ENCODE measurements at places on chromosomes 1 and 21.

DNA sequence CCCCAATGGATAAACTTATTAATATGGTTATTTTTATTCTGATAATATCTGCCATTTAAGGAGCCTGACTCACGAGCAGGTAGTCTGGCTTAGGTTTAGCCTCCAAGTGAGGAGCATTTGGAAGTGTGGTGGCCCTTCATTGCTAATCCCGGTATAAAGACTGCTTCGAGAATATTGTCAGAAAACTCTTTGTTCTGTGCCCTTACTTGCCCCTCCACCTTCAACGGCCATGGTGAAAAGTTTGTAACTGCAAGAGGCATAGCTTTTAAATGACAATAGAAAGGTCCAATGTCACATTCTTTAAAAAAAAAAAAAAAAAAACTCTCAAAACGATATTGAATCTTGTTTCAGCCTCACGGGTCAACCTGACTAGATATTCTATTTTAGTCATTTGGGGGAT lies 157.4 kb upstream of the PROX1 start:
- no peak for DNase-seq

GRCh38 chr1:231776010-231776756 lies 149.6 kb downstream of the DISC1 start:
- DNase-seq: no peak

- no peak for DNase-seq
Observed at GRCh38 chr1:230280054-230280795, 145.9 kb downstream of the PGBD5 start.

DNA sequence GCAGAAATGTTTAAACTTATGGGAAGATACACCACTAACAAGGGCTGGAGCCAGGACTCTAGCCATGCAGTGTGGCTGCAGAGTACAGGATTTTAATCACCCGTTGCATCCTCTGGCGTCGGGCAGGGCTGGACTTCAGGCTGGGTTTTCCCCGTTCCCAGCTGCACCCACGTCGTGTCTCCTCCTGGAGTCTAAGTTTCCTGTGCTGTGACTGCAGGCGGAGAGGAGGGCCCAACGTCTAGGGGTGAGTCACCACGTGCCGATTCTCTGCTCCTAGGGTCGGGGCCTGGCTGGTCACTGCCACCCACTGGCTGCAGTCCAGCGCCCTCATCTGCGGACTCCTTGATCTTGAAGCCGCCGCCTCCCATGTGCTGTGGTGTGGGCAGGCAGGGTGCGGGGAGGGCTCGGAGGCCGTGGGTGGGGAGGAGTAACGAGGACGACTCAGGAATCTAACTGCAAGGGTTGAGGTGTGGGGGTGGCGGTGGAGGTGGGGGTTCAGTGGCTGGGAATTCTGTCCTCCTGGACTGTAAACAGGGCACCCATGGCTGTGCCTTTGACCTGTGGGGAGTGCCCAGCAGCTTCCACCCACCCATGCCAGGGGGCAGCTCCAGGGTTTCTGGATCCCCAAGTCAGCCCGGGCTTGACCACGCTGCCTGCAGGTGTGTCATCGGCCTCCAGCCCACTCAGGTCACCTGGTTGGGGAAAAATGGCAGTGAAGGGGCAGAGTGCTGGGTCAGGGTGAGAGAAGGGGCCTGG lies 77.8 kb downstream of the ALPL start:
- no peak for DNase-seq

DNA sequence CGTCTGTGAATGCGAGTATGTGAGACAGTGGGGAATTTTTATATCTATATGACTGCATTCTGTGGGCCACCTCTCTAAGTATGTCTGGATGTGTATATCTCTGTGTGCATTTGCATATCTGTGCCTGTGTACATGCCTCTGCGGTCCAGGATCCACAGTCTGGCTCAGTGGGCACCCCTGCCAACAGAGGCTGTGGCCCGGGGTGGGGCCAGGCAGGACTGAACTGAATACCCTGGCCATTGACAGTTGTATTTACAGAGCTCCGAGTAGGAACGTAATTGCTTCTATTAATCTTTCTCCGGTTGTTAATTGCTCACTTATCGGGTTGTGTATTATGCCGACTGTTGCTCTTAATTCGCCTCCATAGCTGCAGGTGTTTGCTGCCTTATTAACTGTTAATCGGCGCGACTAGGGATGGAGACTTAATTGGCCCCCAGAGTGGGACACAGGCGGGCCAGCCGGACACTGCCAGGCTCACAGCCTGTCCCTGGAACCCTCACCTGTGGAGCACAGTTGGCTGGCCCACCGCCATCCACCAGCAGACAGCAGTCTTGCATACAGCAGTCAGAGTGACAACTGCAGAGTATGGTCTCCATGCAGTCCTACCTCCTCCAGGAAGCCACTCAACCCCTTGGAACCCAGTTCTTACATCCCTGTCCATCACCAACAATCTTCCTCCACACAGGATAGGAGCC lies 22.4 kb upstream of the ADGRB2 start:
- no peak for DNase-seq

DNA sequence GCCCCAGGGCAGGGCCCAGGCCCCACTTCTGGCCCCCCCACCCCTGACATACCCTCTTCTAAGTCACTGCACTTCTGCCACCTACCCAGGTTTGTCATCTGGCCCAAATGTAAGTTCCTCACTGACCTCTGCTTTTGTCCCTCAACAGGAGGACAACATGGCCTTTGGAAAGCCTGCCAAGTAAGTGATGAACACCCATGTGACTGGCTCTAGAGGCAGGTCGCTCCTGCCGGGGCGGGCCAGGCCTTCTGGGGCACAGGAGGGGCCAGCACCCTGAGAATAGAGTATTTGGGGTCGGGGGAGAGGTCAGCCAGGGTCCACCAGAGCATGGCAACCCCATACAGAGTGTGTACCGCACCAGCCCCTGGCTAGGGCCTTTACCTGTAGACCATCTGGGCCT lies 9.9 kb upstream of the SYTL1 start:
- no peak for DNase-seq

DNA sequence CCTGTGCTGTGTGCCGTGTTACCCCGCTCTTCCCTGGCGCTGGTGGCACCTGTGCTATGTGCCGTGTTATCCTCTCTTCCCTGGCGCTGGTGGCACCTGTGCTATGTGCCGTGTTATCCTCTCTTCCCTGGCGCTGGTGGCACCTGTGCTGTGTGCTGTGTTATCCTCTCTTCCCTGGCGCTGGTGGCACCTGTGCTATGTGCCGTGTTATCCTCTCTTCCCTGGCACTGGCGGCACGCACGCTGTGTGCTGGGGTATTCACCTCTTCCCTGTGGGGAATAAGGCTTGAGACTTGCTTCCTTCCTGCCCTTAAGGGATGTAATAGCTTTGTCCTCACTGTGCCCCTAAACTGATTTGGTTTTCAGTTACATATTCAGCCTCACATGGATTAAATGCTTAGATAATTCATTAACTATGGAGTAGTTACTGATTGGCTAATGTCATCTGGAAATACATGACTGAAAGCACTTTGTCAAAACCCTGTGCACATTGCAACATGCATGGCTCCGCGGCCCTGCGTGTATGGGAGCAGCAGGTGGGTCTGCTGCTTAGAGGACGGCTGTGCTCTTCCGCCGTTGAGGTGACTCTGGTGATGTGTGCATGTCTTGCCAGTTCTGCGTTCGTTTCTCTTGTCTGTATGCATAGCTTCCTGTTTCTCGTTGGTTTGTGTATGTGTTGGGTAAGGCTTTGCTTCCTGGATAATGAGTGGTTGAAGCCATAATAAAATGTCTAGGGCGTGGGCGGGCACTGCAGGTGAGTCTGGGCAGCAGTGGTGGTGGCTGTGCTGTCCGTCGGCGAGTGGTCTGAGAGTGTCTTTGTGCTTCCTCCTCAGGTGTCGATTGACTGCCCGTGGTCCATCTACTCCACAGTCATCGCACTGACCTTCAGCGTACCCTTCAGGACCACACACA lies 17.9 kb upstream of the PWP2 start:
- DNase-seq: no peak

GRCh38 chr1:171641076-171641864 lies 11.2 kb downstream of the MYOC start:
- no peak for DNase-seq

DNA sequence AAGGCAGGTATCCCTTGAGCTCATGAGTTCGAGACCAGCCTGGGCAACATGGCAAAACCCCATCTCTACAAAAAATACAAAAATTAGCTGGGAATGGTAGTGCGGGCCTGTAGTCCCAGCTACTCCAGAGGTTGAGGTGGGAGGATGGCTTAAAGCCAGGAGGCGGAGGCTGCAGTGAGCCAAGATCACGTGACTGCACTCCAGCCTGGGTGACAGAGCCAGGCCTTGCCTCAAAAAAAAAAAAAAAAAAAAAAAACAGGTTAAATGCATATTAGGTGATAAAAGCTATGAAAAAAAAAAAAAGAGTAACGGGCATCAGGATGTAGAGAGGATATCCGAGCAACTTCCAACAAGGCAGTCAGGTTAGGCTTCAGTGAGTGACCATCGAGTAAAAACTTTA lies 2.8 kb upstream of the SRRM1 start:
- no peak for DNase-seq

- DNase-seq: no peak
Observed at GRCh38 chr1:18515120-18515667, 34.5 kb downstream of the KLHDC7A start.

GRCh38 chr1:232594768-232595698 lies 34.9 kb downstream of the SIPA1L2 start:
- DNase-seq: no peak

- DNase-seq: no peak
Observed at GRCh38 chr1:160429125-160429561, 28.8 kb downstream of the VANGL2 start.

DNA sequence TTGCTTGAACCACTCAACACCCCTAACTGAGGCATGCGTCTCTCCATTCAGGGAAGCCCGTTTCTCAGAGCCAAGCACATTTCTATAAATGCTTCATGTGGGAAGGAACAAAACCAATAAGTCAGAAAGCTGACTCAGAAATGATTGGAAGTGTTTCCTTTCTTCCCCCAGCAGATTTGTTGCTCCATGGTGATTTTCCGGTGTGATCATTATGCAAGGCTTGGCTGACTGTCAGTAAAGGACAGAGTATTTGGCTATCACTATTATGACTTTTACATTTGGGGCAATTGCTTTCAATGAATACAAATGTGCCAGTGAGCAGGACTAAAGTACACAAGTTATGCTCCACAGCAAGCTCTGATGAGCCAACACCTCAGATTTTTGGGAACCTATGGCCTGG lies 53.3 kb upstream of the ZC3H11B start:
- DNase-seq: no peak

GRCh38 chr1:101907264-101907663 lies 89.5 kb downstream of the OLFM3 start:
- no peak for DNase-seq

GRCh38 chr1:204990059-204990664 lies 52.9 kb upstream of the CNTN2 start:
- DNase-seq: no peak

DNA sequence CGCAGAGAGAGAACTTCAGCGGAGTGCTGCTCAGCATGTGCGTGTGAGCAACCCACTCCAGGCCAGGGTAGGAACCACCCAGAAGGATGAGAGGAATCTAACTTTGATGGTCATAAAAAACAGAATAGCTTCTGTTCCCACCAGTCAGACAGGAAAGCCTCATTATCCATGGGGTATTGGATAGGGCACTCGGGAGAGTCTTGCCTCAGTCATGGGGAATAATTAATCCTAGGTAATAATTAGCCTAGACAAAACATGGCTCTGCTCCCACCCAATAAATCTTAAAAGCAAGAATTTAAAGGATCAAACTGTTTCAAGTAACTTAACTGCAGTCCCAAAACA lies 35.3 kb downstream of the LDLRAD1 start:
- no peak for DNase-seq

DNA sequence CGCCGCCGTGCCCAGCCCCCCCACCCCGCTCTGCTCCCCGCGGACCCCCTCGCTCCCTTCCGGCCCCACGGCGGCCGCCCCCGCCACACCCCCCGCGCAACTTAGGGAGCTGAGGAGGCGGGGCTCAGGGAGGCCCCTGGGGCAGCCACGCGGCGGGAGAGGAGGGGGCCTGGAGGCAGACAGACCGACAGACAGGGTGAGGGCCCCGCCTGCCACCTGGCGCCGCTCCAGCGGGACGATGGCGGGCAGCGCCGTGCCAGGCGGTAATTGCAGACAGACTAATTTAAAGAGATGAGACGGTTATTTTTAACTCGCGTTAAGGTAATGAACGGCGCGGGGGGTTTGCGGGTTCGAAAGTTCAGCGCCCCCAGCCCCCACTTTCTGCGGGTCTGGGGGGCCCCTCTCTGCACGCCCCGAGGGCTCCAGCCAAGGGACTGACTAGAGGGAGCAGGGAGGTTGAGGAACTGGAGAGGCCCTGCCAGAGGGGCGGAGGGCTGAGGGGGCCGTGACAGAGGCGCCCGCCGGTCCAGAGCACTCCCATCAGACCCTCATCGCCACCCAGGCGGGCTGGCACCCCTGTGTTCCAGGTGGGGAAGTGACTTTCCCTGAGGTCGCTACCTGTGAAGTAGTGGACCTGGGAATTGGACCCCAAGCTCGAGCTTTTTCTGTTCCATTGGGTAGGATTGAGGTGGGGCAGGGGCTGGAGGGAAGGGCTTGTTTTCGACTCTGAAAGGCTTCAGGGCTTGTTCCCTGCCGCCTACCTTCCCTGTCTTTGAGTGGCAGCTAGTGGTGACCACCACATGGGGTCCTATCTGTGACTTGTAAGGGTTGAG lies 5.4 kb downstream of the FOXO6 start:
- no peak for DNase-seq

GRCh38 chr1:56790036-56790435 lies 29.2 kb downstream of the FYB2 start:
- DNase-seq: no peak

DNA sequence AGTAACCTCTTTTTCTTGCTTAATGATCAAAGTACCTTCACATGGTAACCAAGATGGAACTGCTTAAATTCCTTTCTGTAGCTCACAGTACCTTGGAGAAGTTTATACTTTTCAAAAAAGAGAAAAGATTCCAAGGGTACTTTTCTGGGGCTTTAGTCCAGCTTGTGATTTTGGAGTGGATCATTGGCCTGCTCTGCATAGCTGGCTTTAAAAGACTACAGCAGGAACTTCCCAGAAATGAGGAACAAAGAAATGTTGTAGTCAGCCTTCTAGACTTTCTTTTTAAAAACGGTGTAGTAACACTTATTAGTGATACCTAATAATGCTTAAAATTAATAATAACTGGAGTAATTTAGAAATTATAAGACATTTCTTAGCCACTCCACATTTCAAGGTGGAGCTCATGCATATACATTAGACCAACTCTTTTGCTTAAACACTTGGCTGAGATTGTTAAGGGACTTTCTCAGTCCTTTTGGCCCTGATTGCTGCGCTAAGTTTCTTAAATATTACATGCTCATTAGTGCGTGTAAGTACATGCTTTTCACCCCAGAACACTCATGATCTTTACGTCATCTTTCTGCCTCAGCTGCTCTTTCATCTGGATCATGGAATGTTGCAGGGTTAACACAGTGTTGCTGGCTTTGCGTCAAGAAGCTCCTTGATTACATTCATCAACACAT lies 57.3 kb downstream of the SDCCAG8 start:
- DNase-seq: no peak
